Activated CD4-positive, alpha-beta T cell treated with anti-CD3 and anti-CD28 coated beads for 36 hours (primary cell): ENCODE measurements at places on chromosomes 6 and 20. TPM values are rescaled to one million over a fixed set of nuclear protein-coding genes. Genes with fewer than 3 reads are reported as not detected.

The PSMG4 gene
- 22.2 TPM for total RNA-seq

The SLC17A4 gene
- not detected for total RNA-seq

The TFAP2B gene
- total RNA-seq, result not detected

The TRIM10 gene
- 0.11 TPM for total RNA-seq

The NKX2-2 gene
- not detected for total RNA-seq

The MEI4 gene
- total RNA-seq, result not detected

The DLL1 gene
- total RNA-seq, result 0.54 TPM

The SCAND1 gene
- 37.8 TPM for total RNA-seq

The RAB32 gene
- total RNA-seq, result 0.44 TPM

The SRSF12 gene
- total RNA-seq, result 0.26 TPM

The LAMP5 gene
- total RNA-seq, result not detected

The TULP4 gene
- total RNA-seq, result 14.3 TPM

The HLA-DMB gene
- total RNA-seq, result 1.9 TPM

The SASH1 gene
- 0.46 TPM for total RNA-seq

The HLA-DQA1 gene
- 0.61 TPM for total RNA-seq

The CST5 gene
- total RNA-seq, result not detected
